Fibroblast of skin of abdomen (primary cell): ENCODE measurements at places on chromosomes 5 and 9.
A peak's percentile ranks its signal among the peaks of the same experiment; 100 is the strongest.

GRCh38 chr5:177309351-177310191, 2.1 kb downstream of the MXD3 start:
- peak; percentile 47 for DNase-seq

DNA sequence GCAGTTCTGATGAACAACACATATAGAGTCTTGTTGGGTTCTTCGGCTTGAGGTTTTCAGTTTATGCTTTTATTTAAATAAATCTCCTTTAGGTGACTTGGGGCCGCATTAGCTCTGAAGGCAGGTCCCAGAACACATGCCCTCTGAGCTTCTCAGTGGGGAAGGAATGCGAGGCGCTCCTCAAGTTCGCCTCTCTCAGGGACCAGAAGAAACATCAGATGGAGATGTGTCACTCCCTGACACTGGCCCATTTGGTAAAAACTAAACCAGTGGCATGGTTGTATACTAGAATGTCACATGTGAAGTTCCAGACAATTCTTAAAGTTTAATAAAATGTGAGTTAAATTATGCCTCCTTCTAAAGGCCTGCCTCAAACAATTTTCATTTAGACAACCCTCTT, 1.9 kb downstream of the MACROH2A1 start:
- DNase-seq, result no peak

- no peak for DNase-seq
These were observed 28.0 kb upstream of the CCNG1 start for GRCh38 chr5:163409384-163409783.

- no peak for DNase-seq
These were observed 34.9 kb upstream of the SYNPO start for GRCh38 chr5:150605546-150605945.

- peak; percentile 23 for DNase-seq
These were observed 35.4 kb downstream of the UBE2R2 start for GRCh38 chr9:33852216-33852826.

DNA sequence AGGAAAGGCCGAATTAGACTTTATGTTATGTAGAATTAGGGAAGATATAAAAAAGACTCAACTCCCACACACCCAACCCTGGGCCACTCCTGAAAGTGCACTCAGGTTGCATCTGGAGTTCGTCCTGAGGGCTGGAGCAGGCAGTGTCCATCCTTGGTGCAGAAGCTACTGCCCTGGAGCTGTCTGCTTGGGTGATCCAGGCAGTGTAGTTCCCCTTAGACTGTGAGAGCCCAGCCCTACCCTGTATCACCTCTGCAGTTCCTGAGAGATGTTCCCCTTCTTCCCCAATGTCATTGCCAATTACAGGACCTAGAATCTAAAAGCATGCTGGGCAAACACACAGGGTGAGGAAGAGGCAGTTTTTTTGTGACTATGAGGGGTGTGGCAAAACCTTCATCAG, 368.3 kb upstream of the ST8SIA4 start:
- no peak for DNase-seq

DNA sequence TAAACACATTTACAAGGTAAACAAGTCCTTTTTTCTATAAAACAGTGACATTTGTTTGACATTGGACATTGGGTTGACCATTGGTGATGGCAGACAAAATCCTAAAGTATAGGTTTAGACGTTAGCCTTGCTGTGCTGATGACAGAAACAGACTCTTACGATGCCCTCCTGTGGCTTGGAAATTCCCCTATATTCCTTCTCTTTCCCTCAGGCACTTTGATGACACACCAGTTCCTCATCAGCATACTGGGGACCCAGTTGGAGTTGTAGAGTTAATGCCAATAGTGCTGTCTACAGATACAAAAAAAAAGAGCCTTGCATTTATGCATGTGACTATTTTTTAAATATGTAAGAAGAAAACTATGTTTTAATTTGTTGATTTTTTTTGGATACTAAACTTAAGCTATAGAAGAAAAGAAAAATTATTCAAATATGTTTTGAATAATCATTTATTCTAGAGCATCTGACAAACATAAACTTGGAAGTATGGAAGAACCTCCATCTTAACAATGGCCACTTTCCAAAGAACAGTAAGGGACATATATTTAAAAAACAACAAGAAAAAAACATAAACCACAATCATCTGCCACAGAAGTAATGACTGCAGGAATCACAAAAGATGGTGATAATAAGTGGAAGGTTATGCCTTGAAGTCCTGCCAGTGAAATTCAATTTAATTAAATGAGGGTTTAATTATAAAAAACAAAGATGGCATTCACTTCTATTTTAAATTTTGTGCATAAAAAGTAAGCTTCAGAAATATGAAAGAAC, 75.6 kb upstream of the SNCAIP start:
- no peak for DNase-seq

- DNase-seq, result peak; percentile 42
These were observed 41.3 kb upstream of the FOXE1 start for GRCh38 chr9:97811533-97812246.

GRCh38 chr5:33891788-33892619, at the start of gene ADAMTS12:
ADAMTS12 (minus strand) TSS chr5:33891990; CDS start chr5:33891856, 134 bp downstream.
- DNase-seq, result peak; percentile 76

DNA sequence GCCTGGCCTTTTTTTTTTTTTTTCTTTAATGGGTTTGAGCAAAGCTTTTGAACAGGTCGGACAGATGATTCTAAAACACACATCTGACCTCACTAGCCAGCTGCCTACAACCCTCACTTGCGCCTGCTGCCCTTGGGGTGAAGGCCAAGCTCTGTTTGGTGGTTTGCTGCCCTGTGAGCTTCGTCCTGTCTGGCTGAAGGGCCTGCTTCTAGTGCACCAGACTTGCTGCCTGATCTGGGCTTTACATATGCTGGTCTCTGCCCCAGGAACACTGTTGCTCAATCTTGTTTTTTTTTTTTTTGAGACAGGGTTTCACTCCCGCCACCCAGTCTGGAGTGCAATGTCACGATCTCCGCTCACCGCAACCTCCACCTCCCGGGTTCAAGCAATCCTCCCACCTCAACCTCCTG, 16.4 kb upstream of the DOLPP1 start:
- DNase-seq, result no peak

DNA sequence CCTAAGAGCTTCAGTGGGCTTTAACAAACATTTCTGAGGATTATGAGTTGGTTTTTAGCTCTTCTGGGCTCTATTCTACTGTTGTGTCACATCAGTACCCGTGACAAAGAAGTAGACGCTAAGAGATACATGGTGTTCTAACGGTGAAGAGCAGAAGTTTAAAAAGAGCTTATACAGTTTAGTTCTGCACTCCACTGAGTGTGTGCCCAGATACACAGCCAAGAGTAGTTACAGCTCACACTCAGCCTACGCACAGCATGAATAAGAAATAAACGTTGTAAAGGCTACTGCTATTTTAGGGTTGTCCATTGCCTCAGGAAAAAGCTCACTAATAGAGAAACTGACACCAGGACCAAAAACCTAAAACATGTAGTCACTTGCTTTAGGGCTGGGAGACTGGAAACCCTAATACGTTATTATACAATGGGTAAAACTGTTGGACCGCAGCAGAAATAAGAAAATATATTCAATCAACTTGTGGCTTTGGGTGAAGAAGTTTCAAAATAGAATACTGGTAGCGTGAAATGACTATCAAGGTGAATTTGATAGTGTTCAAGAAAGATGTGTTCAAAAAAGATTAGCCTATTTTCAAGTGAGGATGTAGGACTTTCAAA, 34.7 kb downstream of the PSIP1 start:
- no peak for DNase-seq

GRCh38 chr5:2465383-2465782, 286.1 kb downstream of the IRX2 start:
- DNase-seq, result no peak

DNA sequence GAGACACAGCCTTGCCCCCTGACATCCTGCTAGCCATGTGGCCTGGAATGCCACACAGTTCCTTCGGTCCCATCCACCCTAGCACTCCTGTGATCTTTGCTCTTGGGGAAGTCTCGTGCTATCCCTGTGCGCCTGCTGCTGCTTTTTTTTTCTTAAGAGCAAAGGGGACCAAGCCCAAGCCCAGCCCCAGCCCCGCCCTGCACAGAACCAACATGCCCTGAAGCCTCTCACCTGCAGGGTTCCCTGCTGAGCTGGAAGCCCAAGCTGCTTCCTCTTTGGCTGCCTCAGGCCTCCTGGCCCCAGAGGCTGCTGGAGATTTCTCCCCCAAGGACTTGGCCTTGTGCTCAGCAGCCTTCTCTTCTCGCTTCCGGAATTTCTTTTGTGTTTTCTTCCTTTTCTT, 1.8 kb downstream of the SURF6 start:
- no peak for DNase-seq

DNA sequence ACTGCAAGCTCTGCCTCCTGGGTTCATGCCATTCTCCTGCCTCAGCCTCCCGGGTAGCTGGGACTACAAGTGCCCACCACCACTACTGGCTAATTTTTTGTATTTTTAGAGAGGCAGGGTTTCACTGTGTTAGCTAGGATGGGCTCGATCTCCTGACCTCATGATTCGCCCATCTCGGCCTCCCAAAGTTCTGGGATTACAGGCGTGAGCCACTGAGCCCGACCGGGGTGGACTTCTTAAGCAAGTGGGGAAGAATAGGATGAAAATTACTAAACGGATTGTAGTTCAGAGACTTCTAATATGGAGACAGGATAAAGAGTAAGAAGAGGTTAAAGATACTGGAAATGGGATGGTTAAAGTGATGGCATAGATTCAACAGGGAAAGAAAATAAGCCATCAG, 132.3 kb upstream of the IRX2 start:
- no peak for DNase-seq

- DNase-seq, result peak; percentile 36
These were observed 89.7 kb downstream of the DAP start for GRCh38 chr5:10671041-10672008.

- peak; percentile 31 for DNase-seq
These were observed 105.2 kb downstream of the SH3TC2 start for GRCh38 chr5:148957591-148958202.

- DNase-seq, result peak; percentile 48
These were observed 4.9 kb downstream of the SLC25A51 start for GRCh38 chr9:37899041-37899440.

- DNase-seq, result no peak
These were observed 13.9 kb downstream of the REXO4 start for GRCh38 chr9:133403766-133404453.

DNA sequence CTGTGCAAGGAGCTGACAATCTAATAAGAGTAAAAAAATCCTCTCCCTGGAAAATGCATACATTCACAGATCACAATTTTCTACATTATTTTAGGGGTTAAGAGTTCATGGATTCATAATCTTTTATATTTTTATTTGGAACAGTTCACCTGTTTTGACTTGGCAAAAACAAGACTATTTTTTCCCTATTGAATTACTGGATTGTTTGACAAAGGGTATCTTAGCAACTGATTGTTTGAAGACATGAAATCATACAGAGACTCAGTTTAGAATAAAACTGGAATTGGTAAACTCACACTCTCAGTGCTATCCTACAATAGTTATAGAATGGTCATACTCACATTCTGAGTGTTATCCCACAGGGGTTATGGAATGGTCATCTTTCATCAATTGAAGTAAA, 358.2 kb upstream of the PTGER4 start:
- DNase-seq, result no peak

DNA sequence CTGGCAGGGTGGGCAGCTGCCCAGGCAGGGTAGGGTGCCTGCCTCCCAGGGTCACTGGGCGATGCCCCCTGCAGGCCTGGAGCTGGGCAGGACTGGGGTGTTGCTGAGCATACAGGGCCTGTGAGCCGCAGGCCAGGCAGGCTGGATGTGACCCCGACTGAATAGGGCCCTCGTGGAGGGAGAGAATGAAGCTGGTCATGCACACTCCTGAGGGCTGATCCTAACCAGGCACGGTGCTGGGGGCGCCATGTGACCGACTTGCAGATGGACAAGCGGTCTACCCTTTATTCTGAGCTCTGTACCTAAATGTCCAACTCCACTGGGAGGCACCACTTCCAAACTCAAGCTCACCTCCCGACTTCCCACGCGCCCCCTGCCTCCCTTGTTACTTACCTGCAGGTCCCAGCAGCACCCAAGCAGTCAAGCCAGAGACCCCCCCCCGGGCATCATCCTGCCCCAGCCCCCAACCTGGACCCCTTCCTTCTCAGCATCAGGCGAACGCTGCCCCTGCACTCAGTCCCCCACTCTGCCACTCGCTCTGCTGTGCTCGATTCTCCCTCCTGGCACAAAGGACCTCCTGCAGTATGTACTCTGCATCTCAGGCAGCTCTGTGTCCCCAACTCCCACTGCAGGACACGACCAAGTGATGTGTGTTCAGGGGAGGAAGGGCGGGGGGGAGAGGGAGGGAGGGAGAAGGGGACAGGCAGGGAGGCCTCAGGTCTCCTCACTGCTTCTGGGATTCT, 76.8 kb upstream of the PHYKPL start:
- no peak for DNase-seq

- no peak for DNase-seq
These were observed 109.0 kb downstream of the MLLT3 start for GRCh38 chr9:20513126-20513913.

DNA sequence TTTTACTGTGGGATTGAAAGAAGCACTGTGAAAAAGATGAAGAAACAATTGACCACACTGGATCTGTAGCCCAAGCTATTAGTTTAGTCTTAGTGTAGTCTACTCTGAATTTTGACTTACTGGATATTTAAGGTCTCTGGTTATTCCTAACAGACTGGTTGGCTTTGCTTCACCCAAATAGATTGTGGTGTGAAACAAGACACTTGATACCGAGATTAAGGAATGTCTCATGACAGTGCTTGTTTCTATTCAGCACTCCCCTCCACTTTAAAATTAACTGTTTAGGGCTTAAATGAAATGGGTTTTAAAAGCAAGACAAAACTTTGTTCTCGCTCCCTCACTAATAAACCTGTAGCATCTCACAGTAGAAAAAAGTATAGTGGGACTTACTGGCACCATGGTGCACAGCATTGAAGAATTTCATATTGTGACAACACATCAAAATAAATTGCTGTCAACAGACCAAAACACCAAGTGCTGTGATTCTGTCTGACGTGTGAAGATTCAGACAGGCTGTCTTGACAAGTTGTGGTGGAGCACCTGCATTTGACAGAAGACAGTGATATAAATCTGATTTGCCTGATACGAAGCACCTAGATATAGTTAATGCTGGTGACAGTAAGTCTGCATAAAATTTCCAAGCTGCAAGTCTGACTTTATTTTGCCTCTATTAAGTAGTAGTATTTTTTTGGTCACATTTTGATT, 73.1 kb downstream of the PBX3 start:
- DNase-seq, result no peak

- DNase-seq, result no peak
These were observed 69.4 kb downstream of the LMX1B start for GRCh38 chr9:126682928-126683697.

- DNase-seq, result no peak
These were observed 10.3 kb upstream of the LAMC3 start for GRCh38 chr9:130998597-130999244.

GRCh38 chr9:118536153-118536552, 832.0 kb downstream of the TLR4 start:
- no peak for DNase-seq

DNA sequence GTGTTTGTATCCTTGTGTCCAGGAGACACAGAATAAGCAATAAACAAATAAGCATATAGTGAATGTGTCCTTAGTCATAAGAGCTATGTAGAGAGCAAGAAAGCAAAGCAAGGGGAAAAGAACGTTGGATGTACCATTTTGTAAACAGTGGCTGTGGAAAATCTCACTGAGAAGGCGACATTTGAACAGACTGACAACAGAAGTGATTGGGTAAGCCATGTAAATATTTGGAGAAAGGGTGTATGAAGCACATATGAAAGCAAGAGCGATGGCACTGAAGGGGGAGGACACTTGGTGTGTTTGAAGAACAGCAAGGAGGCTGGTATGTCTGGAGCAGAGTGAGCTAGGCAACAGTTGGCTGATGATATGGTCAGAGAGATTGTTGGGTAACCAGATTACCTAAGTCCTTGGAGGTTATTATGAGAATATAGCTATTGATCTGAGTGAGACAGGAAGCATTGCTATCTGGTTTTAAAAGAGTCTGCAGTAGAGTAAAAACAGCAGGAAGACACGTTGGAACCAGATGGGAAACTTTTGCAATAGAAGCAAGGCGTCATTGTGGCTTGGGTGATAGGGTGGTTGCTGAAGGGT, 115.5 kb upstream of the IL7R start:
- DNase-seq, result peak; percentile 57
